ENCODE measurements at places on chromosomes 13 and 19.

DNA sequence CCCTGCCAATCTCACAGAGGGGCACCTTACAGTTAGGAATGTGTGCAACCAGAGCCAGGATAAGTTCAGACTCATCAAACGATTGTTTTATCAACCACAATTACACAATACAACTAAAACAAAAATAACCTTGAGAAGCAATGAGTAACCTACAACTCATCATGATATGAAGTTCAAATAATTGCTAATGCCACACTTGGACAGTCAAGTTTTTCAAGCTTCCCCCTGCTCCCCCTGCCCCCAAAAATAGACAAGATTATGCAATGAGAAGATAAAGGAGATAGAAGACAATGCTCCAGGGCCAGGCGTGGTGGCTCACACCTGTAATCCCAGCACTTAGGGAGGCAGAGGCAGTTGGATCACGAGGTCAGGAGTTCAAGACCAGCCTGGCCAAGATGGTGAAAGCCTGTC lies 13.6 kb upstream of the KPNA3 start:
- no peak for DNase-seq

- DNase-seq, result no peak
These were observed 664.9 kb downstream of the PCDH9 start for GRCh38 chr13:66565279-66565678.

DNA sequence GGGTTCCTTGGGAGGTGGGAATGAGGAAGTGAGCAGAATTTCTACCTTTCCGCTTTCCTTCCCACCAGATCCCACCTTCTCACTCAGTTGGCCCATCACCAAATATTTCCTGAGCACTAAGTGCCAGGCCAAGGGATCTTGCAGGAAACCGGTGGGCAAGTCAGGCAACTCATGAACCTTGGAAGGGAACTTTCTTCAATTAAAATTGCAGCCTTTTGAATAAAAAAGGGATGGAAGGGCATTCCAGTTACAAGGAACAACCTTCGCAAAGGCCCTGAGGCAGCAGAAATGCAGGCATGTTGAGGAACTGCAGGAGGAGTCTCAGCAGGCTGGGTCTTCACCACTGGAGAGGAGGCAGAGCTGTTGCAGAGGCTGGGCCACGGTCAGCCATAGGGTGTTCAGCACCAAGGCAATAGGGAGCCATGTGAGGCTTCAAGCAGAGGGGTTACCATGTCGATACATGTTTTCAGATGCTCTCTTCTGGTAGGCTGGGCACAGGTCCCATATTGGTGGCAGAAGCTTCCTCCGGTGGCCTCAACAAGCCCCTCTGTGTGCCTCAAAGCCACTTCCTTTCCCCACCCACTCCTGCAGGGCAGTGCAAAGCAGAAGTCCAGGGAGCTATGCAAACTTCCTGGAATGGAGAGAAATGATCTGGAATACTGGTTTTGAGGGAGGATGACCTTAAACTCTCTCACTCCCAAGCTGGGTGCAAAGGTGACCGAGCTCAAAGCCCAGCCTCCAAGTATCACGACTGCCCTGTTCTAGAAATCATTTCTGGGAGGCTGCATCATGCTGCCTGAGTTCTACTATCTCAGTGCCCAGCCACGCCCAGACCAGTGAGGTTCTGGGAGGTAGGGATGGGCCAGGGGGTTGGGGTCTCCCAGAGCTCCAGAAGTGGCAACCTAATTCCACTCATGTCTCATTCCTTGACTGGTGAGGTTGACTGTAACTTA lies at the start of gene FUT6:
Gene FUT6 (minus strand): TSS at position 638 of the 953 bp plus-strand sequence. CDS start 7,135 bp downstream, outside the sequence.
- DNase-seq, result no peak

DNA sequence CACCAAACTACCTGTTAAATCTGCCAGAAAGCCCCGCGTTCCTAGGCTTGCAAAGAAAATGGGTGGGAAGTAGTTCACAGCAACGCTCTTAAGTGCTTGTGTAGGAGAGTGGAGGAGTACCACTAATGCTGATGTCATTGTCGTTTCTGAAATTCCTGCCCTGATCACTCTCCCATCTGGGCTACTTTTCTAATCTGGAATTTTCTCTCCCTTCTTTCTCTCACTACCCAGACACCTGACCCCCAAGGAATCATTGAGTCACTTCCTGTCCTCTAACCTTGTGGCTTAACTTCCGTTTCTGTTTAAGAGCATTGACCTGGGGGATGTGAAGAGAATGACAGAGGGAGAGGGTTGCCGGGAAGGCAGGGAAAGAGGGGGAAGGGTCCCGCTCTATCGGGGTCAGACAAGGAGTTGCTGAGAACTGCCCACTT lies 98.7 kb downstream of the STARD13 start:
- no peak for DNase-seq

DNA sequence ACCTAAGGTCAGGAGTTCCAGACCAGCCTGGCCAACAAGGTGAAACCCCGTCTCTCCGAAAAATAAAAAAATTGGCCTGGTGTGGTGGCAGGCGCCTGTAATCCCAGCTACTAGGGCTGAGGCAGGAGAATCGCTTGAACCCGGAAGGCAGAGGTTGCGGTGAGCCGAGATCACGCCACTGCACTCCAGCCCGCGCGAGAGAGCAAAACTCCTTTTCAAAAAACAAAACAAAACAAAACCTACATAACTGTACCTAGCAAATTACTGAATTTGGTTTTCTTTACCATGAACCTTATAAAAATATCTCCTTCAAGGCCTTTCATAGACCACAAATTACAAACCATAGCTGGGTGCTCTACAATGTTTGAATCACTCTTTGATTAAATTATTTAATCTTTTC lies 760 bp downstream of the ZNF91 start:
- no peak for DNase-seq

GRCh38 chr13:95226932-95227695 lies 74.1 kb downstream of the ABCC4 start:
- no peak for DNase-seq

GRCh38 chr13:74979703-74980102 lies 502.3 kb downstream of the TBC1D4 start:
- no peak for DNase-seq

DNA sequence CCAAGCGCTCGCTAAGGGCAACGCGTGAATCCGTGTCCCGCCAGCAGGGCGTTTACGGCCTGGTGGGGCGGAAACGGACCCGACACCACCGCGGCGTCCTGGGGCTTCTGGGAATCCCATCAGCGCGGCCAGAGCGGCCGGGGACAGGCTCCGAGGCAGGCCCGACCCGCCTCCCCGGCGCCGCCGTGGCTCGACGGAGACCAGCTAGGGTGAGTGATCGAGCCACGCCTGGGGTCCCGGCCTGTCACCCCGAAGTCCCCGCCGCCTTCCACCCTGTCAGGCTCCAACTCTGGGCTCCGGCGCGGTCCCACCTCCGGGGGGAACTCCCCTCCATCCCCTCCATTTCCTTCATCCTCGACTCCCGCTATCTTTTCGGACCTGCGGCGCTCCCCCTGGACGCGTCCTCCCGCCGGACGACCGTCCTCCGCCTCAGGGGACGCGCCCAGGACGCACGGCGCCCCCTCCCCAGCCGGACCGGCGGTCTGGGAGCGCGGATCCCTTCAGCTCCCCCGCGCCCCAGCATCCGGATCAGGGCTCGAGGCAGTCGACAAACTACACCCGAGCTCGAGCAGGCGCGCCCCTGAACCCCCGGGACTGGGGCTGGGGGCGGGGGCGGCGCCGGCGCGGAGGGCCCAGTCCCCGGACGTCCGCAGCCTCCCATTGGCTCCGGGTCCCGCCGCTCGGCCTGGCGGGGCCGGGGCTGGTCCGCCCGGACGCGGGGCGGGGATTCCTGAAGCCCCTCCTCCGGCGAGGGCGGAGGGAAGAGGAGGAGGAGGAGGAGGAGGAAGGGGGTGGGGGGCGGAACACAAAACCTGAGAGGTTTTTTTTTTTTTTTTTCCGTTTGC lies 638 bp upstream of the BICRA start:
- DNase-seq, result peak; percentile 88

GRCh38 chr13:40017662-40018262 lies 362.3 kb downstream of the COG6 start:
- DNase-seq, result no peak

GRCh38 chr13:99211421-99212035 lies 10.9 kb downstream of the UBAC2 start:
- DNase-seq, result no peak

- DNase-seq, result peak; percentile 34
These were observed 807.1 kb downstream of the DIAPH3 start for GRCh38 chr13:59356607-59357006.

DNA sequence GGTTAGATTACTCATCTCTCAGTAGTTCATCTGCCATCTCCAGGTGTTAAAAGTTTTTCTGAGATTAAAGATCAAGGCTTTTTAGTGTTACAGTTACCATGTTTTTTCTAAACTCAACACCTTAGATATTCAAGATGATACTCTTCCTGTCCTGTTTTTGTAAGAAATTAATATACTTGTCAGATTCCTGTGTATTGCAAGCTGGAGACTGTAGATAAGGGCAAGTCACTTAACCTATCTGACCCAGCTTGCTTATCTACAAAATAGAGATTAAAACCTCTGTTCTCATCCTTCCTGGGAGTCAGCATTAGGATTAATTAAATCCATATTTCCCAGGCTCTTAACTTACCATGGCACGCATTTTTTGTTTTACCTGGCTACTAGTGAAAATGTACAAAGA lies 25.2 kb downstream of the SUGT1 start:
- DNase-seq, result no peak

GRCh38 chr13:110449219-110450015 lies 112.1 kb downstream of the RAB20 start:
- no peak for DNase-seq

DNA sequence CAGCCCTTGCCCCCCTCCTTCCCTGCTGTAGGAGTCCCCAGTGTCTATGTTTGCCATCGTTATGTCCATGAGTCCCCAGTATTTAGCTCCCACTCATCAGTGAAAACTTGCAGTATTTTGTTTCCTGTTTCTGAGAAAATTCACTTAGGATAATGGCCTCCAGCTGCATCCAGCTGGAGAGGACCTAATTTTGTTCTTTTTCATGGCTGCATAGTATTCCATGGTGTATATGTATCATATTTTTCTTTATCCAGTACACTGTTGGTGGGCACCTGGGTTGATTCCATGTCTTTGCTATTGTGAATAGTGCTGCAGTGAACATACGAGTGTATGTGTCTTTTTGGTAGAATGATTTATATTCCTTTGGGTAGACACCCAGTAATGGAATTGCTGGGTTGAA lies 18.0 kb upstream of the POP4 start:
- no peak for DNase-seq

DNA sequence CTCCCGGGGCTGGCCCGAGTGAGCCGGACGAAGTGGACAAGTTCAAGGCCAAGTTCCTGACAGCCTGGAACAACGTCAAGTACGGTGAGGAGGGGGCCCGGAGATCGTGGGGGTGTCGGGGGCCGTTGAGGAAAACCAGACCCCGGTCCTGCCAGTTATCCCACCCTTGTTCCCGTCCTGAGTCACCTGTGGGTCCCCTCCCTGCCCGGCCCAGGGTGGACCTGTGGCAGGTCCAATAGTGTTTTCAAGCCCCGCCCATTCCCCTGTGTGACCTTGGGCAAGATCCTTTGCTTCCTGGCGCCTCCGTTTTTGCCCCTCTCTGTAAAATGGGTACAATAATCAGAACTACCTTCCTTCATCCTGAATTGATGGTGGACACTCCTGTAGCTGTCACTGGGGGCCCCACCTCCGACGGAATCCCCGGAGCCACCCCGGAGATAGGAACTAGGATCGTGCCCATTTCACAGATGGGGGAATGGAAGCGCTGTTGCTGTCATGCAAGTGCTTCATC lies 593 bp downstream of the ATG4D start:
- no peak for DNase-seq

DNA sequence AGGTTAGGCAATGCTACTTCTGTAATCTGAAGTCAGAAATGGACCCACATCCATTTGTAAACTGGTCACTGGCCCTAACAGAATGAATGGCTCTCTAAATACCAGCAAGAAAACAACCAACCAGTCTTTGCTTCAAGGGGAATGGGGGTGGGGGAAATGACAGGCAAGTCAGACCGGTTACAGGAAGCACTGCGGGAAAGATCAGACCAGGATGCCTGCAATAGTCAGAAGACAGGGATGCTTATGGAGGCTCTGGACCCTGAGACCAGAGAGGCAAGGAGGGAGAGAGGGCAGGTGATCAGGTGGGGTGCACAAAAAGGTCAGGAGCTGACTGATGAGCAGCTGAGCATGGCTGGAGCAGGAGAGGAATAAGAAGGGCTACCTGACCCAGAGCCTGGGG lies 13.1 kb downstream of the MED26 start:
- no peak for DNase-seq

- DNase-seq, result no peak
These were observed 118.2 kb upstream of the TSC22D1 start for GRCh38 chr13:44694291-44694690.

DNA sequence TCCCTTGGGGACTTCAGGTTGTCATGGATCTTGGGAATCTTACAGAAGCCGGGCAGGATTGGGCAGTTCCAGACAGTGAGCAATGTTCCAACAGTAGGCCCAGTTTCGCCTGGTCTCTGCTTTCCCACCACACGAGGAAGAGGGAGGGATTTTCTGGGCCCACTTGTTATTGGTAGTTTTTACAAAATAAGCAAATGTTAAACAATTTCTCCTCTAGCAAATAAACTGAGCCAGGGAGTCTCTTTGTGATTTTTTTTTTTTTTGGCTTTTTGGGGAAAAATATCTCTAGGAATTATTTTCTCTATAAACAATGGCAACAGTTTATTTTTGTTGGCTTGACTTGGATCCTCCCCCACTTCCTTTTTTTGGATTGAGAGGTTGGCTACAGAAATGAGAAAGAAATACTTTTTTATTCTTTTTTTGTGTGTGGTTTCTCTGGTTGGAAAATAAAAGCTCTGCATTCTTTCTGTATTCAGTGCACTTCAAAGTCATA lies 89.3 kb downstream of the TM9SF2 start:
- DNase-seq, result no peak

GRCh38 chr13:98541701-98542203 lies 35.2 kb downstream of the STK24 start:
- DNase-seq, result no peak

- DNase-seq, result no peak
These were observed 86.5 kb downstream of the KCTD12 start for GRCh38 chr13:76799696-76800095.

GRCh38 chr13:51806566-51806965 lies 2.6 kb upstream of the DHRS12 start:
- no peak for DNase-seq
